Karpas-422 (cell line): ENCODE measurements at places on chromosomes 6 and 20.

- DNase-seq, result no peak
Observed at GRCh38 chr6:20497216-20498040, 36.8 kb upstream of the CDKAL1 start.

DNA sequence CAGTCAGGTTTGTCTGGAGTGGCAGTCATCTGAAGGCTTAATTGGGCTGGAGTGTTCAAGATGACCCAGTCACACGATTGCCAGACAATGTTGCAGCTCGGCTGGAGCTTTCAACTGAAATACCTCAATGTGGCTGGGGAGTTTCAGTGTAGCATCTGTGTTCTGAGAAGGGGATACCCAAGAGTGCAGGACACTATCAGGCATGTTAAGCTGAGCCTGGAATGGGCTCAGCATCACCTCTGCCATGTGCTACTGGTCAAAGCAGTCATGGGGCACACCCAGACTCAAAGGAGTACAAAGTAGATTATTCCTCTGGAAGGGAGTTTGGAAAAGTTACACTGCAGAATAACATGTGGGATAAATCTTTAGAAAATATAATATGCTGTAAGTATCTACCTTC lies 363.9 kb downstream of the KIF16B start:
- DNase-seq, result peak; percentile 25

- DNase-seq, result no peak
Observed at GRCh38 chr6:147547369-147547902, 38.9 kb downstream of the SAMD5 start.

DNA sequence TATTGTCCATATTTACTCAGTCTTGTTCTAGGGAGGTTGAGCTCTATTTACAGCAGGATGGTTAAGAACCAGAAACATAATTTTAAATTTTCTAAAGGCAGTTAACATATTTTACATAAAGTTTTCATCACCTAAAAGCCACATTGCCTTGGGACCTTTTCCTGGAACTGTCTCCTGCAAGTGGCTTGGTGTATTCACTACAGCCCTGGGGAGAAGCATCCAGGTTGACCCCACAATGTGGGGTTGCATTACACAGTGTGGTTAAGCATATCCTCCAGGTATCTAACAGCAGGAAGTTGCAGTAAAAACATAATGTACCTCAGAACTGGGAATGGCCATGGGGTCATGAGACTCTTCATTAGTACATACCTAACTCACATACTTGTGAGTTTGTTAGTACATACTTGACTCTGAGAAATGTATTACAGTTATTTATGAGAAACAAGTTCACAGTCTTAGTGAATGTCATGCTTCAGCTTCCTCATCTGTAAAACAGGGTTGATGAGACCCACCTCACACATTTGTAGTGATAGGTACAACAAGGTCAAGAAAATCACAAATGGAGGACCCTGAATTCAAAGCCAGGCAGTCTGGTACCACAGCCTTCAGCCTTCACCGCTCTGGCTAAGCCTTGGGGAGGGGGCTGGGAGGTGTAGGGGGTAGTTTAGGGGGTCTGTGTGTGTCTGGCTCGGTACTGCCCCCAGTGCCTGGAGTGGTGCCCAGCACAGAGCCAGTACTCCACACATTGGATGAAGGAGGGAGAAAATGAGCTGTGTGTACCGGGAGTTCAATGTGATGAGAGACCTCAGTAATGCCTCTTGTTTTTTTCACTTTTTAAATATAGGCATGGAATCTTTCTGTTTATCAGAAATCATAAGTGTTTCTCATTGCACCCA lies 52.9 kb downstream of the KAT14 start:
- DNase-seq, result no peak

GRCh38 chr6:143333081-143333480 lies 117.4 kb downstream of the ADAT2 start:
- DNase-seq, result no peak

GRCh38 chr6:80638213-80639055 lies 532.0 kb downstream of the BCKDHB start:
- no peak for DNase-seq

GRCh38 chr6:87430499-87430898 lies 22.7 kb downstream of the CFAP206 start:
- no peak for DNase-seq

DNA sequence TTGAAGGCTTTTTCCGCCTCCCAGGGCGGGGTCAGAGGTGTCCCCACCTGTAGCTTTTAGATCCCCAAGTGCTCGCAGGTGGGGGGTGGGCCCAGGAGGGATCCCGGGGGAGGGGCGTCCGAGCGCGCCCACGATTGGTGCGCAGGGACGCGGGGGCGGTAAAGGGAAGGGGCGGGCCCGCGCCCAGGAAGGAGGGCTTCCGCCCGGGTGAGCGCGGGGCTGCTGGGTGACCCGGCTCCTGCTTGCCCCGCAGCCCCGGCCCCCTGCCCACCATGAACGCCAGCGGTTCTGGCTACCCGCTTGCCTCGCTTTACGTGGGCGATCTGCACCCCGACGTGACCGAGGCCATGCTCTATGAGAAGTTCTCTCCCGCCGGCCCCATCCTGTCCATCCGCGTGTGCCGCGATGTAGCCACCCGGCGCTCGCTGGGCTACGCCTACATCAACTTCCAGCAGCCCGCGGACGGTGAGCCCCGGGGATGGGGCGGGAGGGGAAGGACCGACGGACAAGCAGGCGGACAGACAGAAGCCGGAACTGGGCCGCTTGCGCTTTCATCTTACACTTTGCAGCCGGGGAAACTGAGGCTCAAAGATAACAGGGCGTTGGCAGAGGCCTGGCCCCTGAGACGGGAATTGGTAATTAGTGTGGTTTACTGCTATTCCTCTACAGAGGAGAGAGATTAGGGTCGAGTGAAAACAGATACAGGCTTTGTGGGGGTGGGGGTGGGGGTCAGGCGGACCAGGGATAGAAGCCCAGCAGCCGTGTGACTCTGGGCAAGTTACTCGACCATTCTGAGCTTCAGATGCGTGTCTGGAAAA lies at the start of gene PABPC1L:
Gene PABPC1L (plus strand): TSS at position 189 of the 818 bp plus-strand sequence. CDS start 84 bp downstream, at position 273.
- DNase-seq, result peak; percentile 93

DNA sequence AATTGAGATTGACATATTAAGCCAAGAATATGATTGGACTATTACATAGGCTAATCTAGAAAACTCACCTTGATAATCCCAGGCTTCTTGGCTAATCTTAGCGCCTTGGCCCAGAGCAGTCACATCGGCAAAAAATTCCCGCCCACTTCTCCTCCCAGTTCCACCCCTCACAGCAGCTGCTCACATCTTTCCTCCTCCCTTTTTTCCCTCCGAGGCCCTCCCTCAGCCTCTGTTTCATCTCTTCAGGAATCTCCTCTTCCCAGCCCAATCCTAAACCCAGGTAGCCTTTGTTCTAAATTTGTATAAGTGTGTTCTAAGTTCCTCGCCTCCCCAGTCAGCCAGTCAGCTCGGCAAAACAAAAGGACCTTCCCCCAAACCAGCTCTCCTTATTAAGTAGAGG lies 184.3 kb downstream of the PRKN start:
- DNase-seq, result no peak

DNA sequence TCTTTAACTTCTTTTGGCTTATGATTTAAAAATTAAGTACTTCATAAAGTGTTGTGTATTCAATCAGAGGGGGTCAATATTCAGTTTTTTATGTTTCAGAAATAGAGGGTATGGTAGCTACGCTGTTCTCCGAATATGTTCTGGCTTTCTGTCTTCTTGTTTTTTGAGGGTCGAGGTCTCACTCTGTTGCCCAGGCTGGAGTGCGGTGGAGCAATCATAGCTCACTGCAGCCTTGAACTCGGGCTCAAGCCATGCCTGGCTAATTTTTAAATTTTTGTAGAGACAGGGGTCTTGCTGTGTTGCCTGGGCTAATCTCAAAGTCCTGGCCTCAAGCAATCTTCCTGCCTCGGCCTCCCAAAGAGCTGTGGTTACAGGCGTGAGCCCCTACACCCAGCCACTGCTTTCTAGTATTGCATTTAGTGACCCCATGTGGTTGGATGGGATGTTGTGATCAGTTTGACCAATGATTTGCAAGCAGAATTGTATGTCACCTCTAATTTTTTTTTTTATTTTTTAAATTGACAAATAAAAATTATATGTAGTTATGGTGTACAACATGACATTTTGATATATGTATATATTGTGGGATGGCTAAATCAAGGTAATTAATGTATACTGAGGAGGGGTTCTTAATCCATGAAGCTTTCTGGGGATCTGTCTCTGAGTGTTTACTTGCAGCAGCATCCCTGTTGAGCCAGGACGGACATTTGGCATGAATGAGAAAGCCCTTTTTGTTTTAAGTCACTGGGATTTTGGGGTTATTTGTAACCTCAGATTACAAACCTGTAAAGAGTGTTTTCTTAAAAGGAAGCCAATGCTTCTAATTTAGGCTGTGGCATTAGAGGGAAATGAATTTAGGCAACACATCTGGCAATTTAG lies 38.5 kb upstream of the DEK start:
- peak; percentile 64 for DNase-seq
